Stimulated activated CD4-positive, alpha-beta T cell treated with anti-CD3 and anti-CD28 coated beads, Interleukin-1b, Interleukin-23, amount 100 ng/mL, for 1 hour (primary cell): ENCODE measurements at places on chromosomes 12 and 14.

- no peak for DNase-seq
Measured at GRCh38 chr12:76879710-76880518, 1.1 kb upstream of the CSRP2 start.

DNA sequence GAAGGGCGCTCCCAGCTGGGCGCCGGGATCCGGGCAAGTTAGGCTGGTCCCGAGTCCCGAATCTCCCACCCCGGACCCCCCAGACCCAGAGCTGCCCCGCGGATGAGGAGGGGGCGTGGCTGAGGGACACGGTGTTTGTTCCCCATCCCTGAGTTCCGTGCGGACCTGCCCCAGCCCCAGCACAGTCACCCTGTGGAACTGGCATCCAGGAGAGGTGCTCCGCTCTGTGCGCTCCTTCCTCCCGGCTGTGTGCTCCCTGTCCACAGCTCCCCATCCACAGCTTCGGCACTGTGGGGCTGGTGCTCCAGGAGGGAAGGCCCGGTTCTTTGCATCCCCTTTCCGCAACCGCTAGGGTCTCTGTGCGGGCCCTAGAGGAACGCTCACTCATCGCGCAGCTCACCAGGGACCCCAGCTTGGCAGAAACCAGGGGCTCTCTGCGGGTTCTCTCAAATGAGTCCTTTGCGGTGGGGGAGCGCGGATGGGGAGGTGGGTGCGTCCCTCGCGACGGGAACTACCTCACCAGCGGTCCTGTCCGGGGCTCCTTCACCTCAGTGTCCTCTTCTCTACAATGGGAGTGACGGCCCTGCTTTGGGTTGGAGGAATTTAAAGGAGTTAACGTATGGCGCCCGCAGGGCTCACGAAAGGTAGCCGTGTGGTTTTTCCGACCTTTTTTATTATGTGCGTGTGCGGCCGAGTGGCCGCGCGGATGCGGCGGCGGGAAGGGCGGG lies 845 bp downstream of the TMEM132C start:
- no peak for DNase-seq

DNA sequence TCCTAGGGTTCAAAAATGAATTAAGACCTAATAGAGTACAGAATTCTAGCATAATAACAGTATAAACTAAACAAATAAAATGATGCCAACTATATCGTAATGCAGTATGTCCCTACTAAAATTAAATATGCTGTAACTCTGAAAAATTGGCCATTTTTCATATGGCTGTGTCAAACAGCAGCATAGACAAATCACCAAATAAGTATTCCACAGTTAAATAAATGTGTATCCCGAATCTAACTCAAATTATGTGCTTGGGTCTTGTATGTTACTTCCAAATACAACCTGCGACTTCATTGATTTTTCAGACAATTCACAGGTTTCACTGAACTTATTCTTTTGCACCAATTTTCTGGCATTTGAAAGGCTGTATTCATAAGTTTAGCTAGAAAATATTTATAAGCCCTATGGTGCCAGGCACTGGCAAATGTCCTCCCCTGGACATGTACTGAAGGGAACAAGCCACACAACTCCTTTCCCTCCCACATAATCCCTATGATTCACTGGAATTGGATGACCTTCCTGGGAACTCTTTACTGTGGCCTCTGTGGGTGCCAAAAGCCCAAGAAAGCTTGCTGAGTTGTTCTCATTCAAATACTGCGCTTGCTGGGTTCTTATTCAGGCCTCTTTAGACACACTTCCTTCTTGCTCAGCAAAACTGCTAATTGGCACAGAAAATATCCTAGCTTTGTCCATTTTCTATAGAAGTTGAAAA lies 108.8 kb downstream of the KITLG start:
- no peak for DNase-seq

DNA sequence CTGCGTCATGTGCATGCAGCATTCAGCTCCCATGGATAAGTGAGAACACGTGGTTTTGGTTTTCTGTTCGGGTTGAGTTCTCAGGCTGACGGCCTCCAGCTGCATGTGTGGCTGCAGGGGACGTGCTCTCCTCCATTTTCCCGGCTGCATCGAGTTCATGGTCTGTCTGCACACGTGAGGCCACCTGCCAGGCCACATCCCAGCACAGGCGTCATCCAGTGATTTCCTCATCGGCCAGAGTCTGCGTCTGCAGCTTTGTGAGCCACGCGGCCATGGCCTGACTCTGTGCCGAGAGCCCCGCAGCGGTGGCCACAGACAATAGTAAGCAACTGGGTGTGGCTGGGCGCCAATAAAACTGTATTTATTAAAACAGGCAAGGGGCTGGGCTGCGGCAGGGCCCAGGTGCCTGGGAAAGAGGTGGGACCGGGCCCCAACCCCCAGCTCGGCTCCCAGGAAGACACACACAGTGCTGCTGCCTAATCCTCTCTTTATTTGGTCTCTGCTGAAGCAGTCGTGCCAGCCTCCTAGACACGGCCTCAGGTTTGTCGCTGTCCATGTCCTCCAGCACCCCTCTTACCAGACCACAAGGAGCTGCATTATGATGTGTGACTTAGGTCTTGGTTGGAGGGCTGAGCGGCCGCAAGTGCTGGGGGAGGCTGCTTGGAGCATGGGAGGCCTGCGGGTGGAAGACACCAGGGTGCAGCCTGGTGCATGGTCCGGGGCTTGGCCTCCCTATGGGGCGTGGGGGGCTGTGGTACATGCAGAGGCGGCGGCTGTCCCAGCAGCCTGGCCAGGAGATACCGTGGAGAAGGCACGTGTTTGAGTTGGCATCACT lies 52.0 kb downstream of the NOC4L start:
- no peak for DNase-seq

GRCh38 chr12:15278816-15279658 lies 43.3 kb upstream of the PTPRO start:
- no peak for DNase-seq

DNA sequence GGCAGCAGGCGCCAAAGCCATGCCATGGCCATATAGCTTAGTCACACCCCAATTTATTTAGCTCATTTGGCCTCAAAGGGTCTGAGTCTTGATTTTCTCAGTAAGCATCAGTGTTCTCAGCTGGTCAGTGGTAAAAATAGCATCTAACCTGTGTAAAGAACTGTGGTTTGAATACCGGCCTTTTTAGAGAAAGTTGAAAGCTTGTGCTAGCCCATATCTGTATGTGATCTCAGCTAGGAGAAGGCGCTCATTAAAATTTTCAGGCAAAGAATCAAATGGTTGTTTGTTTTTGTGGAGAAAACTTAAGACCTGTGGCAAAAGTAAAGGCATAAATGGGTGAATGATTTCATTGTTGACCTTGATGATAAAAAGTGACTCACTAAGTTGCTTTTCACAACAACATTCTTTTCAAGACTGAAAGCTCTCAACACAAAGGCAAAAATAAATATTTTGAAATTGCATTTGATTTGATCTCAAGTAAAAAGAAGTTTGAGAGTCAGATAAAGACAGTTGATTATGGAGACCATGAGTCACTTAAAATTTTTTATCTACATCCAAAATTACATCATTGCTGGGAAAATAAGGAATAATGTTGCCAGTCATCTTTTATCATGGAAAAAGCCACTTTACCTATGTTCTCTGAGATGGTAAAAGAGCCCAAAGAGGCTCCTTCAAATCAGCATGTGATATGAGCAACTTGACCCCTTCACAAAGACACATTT lies 128.5 kb upstream of the RGS6 start:
- DNase-seq: no peak

DNA sequence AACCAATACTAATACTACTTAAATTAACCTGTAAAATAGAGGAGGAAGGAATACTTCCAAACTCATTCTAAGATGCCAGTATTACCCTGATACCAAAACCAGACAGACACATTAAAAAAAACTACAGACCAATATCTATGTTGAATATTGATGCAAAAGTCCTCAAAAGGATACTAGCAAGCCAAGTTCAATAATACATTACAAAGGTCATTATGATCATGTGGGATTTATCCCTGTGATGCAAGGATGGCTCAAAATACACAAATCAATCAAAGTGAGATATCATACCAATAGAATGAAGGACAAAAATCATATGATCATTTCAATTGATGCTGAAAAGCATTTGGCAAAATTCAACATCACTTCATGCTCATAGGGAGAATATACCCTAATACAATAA lies 97.2 kb upstream of the ATXN7L3B start:
- DNase-seq: no peak

DNA sequence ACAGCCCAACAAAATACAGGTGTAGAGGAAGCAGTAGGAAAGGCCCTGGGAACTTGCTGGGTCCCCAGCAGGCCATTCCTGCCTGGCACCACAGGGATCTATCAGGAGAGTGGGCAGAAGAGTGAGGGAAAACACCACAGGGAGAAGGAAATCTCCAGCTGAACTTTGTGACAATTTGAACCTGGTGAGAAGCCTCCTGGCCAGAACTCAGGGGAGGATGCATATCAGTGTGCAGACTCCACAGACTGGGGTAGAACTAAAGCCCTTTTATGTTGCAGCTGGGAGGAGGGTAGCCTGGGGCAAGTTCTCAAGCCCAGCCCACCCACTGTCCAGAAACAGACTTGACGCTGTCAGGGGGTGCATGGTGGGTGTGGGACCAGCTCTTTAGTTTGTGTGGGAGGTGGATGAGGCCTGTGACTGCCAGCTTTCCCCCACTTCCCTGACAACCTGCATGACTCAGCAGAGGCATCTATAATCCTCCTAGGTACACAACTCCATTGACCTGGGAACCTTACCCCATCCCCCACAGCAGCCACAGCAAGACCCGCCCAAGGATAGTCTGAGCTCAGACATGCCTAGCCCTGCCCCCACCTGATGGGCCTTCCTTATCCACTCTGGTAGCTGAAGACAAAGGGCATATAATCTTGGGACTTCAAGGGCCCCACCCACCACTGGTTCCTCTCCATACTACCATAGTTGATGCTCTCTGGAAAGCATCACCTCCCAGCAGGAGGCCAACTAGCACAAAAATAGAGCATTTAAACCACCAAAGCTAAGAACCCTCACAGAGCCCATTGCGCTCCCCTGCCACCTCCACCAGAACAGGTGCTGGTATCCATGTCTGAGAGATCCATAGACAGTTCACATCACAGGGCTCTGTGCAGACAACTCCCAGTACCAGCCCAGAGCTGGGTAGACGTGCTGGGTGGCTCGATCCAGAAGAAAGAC lies 28.9 kb downstream of the PNN start:
- no peak for DNase-seq

GRCh38 chr12:72453550-72453949 lies 181.4 kb downstream of the TRHDE start:
- DNase-seq: no peak

- DNase-seq: no peak
Measured at GRCh38 chr14:94974893-94975292, 182.4 kb downstream of the DICER1 start.

- no peak for DNase-seq
Measured at GRCh38 chr12:68622250-68622649, 11.6 kb downstream of the RAP1B start.

DNA sequence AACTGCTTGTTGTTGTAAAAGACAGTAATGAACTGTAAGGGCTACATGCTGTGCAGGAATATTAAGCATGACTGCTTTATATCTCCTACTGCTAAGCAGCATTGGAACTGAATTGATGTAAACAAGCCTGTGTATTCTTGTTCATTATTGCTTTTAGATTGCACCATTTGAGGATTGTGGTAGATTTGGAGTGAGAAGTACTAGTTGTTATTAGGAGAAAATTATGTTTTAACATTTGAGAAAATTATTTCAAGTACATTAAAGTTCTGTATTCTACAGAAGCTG lies 212.7 kb downstream of the ERC1 start:
- DNase-seq: no peak

DNA sequence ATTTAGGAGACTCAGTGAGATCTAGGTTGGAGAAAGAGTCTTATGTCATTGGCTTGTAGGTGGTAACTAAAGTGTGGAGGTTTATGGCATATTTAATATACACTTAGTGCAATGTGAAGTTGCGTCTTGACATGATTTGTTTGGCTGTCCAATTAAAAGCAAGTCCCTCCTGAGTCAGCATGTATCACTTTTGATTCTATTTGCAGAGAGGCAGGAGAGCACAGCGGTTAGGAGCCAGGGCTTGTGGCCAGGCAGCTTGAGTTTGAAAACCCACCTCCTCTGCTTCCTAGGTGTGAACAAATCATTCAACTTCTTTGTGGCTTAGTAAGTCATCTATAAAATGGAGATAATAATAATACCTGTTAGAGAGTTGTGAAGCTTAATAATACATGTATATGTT lies 68.5 kb upstream of the OTX2 start:
- no peak for DNase-seq

- DNase-seq: no peak
Measured at GRCh38 chr12:111283521-111283920, 85.4 kb downstream of the PHETA1 start.

DNA sequence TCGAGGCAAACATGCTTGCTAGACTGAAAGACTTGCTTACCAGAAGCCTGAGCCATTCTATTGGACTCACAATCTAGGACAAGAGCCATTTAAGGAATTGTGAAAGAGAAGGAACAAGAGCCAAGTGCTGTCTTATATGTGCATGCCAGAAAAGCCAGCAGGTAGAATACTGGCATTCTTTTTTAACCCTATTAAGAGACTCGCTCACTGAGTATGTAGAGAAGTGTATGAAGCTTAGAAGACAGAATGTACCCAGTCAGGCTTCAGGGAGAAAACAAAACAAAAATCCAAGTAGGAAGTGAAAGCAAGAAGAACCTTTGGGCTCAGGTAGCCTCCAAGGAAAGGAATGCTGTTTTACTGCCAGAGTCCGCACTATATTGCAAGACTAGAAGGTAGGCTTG lies 65.9 kb downstream of the DCAF5 start:
- no peak for DNase-seq

DNA sequence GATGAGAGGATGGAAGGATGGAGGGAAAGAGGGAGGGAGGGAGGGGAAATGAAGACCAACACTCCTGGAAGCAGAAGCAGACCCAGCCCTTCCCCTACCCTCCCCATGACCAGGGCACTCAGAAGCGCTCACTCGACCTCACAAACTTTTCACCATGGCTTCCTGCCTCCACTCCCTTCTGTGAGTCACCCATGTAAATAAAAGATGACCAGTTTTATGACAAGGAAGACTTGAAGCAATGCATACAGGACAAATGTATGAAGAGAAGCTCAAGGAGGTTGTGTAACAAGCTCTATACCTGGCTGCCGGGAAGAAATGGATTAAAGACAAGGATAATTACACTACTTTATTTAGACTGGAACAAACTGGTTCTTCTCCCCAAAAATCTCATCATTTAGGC lies 63.8 kb downstream of the CDC42BPB start:
- DNase-seq: no peak

GRCh38 chr12:107541001-107541705 lies 144.4 kb upstream of the PWP1 start:
- no peak for DNase-seq

DNA sequence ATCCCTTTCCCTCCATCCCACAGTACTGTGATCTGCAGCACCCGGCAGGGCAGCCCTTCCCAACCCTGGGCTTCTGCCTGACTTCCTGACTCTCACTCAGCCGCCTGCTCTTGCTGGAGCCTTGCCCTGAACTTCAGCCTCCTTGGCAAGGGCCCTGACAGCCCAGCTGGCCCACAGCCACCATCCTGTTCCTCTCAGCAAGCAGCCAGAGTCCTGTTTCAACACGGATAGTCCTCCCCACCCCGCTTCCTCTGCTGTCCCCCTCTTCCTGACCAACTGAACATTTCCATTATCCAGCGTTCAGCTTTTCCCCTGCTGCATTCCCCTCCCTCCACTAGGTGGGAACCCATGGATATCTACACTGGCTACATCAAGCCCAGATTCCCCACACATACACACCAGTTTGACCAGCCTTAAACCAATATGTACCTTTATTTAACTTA lies 74.0 kb upstream of the MDM1 start:
- no peak for DNase-seq

- DNase-seq: no peak
Measured at GRCh38 chr14:55837467-55837866, 257.5 kb downstream of the KTN1 start.

- no peak for DNase-seq
Measured at GRCh38 chr12:75560167-75560566, 48.8 kb upstream of the KRR1 start.

- DNase-seq: no peak
Measured at GRCh38 chr12:64029013-64029857, 184.7 kb downstream of the SRGAP1 start.
